ENCODE measurements at places on chromosomes 3 and 15. TPM values are rescaled to one million over a fixed set of nuclear protein-coding genes. Genes with fewer than 3 reads are reported as not detected.

The STRA6 gene
- polyA plus RNA-seq, result 22.2 TPM

The KBTBD13 gene
- 0.04 TPM for polyA plus RNA-seq

The DNAH12 gene
- polyA plus RNA-seq, result 0.51 TPM

The PTH1R gene
- 8.7 TPM for polyA plus RNA-seq

The CELF6 gene
- polyA plus RNA-seq, result 11.9 TPM

The SLC28A2 gene
- polyA plus RNA-seq, result 16.8 TPM

- no peak overlapping the region for H3K27ac ChIP-seq
- no peaks in the 10 kb centered on the region for H3K27me3 ChIP-seq
- H3K36me3 ChIP-seq, result no peaks in the 10 kb centered on the region
- no peaks in the 10 kb centered on the region for H3K4me1 ChIP-seq
- no peak for DNase-seq
These were observed 18.9 kb upstream of the RPL29 start for GRCh38 chr3:52014613-52015012.

DNA sequence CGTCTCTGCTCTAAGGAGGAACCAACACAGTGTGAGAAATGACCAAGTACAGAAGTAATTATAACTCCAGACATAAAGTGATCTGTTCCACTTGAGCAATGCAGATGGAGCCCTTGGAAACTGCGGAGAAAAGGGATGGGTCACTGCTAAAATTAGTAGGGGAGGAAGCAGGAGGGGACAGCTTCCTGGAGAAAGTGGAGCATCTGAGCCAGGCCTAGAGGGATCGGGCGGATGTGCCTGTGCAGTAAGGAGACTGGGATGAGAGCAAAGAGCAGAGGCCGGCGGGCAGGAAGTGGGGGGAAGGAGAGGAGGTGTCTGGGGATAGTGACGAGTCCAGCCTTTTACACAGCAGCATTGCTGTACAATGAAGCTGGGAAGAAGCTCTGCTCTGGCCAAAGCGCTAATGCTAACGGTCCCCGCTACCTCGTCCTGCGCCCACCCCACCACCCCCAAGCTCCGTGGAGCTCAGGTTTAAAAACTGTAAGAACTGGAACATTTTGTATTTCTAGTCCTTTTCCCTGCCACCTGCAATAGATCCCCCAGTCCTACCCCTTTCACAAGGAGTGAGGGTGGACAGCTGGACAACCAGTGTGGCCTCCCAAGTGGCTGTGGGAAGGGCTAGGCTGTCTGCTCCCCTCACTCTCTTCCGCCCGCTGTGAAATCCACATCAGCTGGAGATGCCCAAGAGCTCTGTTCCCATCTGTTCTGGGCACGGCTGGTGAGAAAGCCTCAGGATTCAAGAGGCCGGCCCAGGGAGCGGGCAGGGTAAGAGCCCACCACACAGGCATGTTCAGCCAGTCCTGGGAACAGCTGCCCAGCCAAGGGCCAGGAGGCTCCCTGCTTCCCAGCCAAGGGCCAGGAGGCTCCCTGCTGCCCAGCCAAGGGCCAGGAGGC is 53.0 kb upstream of the HES1 start:
- H3K27ac ChIP-seq, result no peak overlapping the region
- no peaks in the 10 kb centered on the region for H3K27me3 ChIP-seq
- no peaks in the 10 kb centered on the region for H3K36me3 ChIP-seq
- H3K4me3 ChIP-seq, result no peak overlapping the region
- DNase-seq, result peak; percentile 66
- peaks cover 37% of the 10 kb centered on the region for H3K4me1 ChIP-seq

DNA sequence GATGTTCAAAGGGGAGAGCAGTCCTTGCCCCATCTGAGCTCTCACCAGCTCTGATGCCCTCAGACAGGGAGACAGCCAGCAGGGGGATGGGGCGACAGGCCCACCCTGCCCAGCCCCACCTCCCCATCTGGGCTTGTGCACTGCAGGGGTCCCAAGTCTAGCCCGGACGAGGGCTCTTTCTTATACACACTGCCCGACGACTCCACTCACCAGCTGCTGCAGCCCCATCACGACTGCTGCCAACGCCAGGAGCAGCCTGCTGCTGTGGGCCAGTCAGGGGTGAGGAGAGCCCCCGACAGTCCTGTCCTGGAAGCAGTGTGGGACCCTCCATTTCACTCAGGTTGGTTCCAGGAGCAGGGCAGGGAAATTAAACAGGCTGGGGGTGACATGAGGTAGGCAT is 73.9 kb downstream of the BOC start:
- no peak for DNase-seq
- no peak overlapping the region for H3K4me3 ChIP-seq
- no peaks in the 10 kb centered on the region for H3K4me1 ChIP-seq

DNA sequence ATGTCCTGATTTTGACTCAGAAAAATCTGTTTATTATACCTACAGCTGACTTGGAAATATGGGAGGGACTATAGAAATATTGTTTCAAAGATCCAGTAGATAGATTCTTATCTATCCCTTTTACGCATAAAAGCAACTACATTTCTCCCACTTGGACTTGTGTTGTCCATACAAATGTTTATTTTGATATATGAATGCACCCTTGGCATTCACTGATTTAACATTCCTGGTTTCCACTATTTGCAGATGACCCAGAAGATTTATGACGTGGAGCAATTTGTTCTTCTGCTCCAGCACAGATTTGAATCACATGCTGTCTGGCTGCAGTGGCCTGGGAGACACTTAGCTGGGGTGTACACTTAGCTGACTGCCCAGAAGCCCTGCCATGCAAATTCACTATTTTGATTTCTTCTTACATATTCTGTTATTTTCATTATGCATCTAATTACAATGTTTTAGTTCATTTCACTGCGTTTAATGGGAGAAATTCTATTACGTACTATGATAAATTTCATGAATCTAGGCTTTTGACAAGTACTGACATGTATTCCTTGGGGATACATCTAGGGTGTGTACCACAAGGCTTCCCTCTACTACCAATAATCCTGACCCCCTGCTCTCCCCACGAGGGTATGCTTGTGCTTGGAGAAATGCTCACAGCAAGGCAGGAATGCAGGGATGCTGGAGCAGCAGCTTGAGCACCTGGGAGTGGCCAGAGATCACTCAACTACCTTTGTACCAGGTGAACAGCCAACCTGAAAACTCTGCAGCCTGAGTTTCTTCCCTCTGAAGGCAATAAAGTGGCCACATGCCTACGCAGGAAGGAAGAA is 223.6 kb upstream of the TBL1XR1 start:
- H3K27me3 ChIP-seq, result no peaks in the 10 kb centered on the region
- H3K36me3 ChIP-seq, result no peaks in the 10 kb centered on the region
- H3K4me3 ChIP-seq, result no peak overlapping the region

DNA sequence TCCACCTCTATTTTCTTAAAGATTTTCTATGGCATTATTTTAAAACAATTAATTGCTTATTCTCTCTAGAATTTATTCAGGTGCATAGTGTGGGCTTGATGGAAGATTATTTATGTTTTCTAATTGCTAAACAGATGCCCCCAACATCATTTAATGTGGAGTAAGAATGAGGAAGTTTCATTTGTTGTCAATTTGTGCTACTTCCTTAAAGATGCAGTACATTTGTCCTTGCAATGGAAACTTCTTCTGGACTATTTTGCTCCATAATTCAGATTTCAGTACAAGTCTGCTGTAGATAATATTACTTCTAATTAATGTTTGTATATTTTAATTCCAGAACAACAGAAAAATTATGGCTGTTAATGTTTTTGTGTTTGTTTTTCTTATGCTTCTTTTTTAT is 104.8 kb downstream of the TGFBR2 start:
- H3K4me3 ChIP-seq, result no peak overlapping the region
- H3K27ac ChIP-seq, result no peak overlapping the region
- H3K4me1 ChIP-seq, result no peaks in the 10 kb centered on the region
- H3K27me3 ChIP-seq, result no peaks in the 10 kb centered on the region
- no peaks in the 10 kb centered on the region for H3K36me3 ChIP-seq

DNA sequence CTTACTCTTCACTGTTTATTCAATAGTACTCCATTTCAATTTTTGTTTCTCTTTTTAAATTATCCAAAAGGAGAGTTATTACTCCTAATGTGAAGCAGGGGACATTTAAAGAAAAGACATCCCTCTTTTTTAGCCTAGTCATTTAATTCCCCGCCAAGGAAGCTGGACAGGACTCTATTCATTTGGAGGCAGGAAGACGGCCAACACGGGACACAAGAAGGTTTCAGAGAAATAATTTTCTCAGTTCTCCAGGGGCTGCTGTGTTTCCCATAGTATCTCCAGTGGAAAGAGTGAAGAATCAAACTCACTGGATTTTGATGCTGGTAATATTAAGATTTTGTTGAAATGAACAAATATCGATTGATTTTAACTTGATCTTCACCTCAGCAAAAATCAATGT is 833.7 kb downstream of the ROBO2 start:
- no peak overlapping the region for H3K4me3 ChIP-seq
- no peaks in the 10 kb centered on the region for H3K36me3 ChIP-seq
- no peak for DNase-seq
- H3K27me3 ChIP-seq, result no peaks in the 10 kb centered on the region
- no peaks in the 10 kb centered on the region for H3K4me1 ChIP-seq

GRCh38 chr3:189322339-189322738 is 150.6 kb downstream of the TPRG1 start:
- no peak overlapping the region for H3K4me3 ChIP-seq
- H3K4me1 ChIP-seq, result peaks cover 16% of the 10 kb centered on the region
- H3K27me3 ChIP-seq, result no peaks in the 10 kb centered on the region
- H3K27ac ChIP-seq, result no peak overlapping the region
- no peak for DNase-seq

GRCh38 chr3:97981886-97982285 is 9.7 kb upstream of the RIOX2 start:
- H3K4me1 ChIP-seq, result no peaks in the 10 kb centered on the region
- H3K27ac ChIP-seq, result no peak overlapping the region
- DNase-seq, result no peak
- H3K4me3 ChIP-seq, result no peak overlapping the region

DNA sequence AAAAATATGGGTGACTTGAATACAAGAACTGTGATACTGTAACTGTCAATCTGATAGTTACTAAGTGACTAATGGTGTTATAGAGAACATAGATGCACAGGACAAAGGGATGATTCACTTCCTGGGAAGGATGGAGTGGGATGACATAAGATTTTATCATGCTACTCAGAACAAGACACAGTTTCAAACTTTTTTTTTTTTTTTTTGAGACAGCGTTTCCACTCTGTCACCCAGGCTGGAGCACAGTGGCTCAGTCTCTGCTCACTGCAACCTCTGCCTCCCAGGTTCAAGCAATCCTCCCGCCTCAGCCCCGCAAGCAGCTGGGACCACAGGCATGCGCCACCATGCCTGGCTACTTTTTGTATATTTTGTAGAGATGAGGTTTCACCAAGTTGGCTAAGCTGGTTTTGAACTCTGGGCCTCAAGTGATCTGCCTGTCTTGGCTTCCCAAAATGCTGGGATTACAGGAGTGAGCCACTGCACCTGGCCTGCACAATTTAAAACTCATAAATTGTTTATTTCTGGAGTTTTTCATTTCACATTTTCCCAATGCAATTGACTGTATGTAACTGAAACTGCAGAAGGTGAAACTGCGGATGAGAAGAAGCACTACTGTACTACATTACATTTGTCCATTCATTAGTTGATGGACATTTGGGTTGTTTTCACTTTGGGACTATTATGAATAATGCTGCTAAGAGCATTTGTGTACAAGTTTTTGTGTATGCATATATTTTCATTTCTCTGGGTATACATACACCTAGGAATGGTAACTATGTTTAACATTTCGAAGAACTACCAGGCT is 40.6 kb downstream of the ADIPOQ start:
- DNase-seq, result no peak
- no peak overlapping the region for H3K27ac ChIP-seq
- no peaks in the 10 kb centered on the region for H3K27me3 ChIP-seq

- H3K27me3 ChIP-seq, result no peaks in the 10 kb centered on the region
- no peak for DNase-seq
- H3K4me3 ChIP-seq, result no peak overlapping the region
- H3K27ac ChIP-seq, result no peak overlapping the region
- no peaks in the 10 kb centered on the region for H3K36me3 ChIP-seq
These were observed 79.8 kb upstream of the RAD18 start for GRCh38 chr3:9043063-9043462.

DNA sequence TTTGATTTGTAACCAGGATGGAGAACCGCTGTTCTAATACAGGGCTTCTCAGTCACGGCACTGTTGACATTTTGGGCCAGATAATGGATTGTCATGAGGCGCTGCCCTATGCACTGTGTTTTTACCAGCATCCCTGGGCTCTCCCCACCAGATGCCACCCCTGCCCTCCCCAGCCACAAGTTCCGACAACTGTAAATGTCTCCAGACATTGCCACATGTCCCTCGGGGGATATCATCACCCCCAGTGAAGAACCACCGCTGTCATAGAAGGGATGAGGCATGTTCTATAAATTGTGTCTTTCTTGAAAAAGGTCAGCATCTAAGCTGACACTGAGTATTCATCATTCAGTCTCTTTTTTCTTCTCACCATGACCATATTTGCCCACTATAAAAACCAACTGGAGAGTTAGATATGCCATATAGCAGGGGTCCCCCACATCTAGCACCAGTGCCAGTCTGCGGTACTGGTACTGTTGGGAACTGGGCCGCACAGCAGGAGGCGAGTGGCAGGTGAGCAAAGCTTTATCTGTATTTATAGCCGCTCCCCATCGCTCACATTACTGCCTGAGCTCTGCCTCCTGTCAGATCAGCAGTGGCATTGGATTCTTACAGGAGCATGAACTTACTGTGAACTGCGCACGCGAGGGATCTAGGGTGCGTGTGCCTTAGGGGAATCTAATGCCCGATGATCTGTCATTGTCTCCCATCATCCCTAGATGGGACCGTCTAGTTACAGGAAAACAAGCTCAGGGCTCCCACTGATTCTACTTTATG is 260.5 kb upstream of the ST8SIA2 start:
- DNase-seq, result no peak
- no peaks in the 10 kb centered on the region for H3K27me3 ChIP-seq
- H3K36me3 ChIP-seq, result no peaks in the 10 kb centered on the region
- H3K27ac ChIP-seq, result no peak overlapping the region

DNA sequence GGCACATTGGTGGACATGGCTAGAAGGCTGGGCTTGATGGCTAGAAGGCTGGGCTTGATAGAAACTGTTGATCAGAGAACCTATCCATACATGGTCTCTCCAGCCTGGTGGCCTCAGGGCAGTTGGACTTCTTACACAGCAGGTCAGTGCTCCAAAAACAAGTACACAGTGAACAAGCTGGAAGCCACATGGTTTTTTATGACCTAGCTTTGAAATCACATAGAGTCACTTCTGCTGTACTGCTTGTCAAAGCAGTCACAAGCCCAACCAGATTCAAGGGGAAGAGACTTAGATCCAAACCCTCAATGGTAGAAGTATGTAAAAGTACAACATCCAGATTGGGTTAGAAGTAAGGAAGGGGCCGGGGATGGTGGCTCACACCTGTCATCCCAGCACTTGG is 89.4 kb upstream of the HES1 start:
- no peak for DNase-seq
- no peaks in the 10 kb centered on the region for H3K4me1 ChIP-seq
- no peaks in the 10 kb centered on the region for H3K27me3 ChIP-seq
- no peak overlapping the region for H3K4me3 ChIP-seq
- H3K36me3 ChIP-seq, result no peaks in the 10 kb centered on the region
- H3K27ac ChIP-seq, result no peak overlapping the region
